HEK293T (cell line): ENCODE measurements at places on chromosomes 7 and 10.

- no peak for DNase-seq
Observed at GRCh38 chr7:136039577-136040345, 62.6 kb upstream of the MTPN start.

DNA sequence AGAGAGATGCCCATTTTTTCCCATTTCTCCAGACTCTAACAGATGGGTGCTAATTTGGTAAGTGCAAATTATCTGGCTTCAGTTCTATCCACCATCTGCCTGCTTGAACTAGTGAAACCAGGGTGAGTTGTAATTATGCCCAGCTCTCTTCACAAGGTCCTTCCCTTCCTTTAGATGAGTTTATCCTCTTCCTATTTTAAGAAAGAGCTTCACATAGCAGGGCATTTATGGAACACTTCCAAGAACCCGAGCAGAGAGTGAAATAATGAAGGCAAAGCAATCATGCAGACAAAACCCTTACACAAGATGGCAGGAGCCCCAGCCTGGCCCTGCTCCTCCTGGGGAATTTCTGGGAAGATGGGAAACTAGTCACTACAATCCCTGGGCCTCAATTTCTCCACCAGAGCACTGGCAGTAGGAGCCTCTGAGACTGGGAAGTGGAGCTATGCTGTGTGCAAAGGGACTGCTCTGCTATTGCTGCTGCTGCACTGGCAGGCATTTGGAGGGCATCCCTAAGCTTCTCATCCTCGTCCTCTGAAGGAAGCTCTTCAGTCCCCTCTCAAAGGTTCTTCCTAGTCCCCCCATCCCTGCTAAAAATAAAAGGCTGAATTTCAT is 33.7 kb upstream of the PLXNA4 start:
- DNase-seq = no peak

GRCh38 chr7:110870926-110871325 is 220.0 kb upstream of the LRRN3 start:
- no peak for DNase-seq

- peak; percentile 51 for DNase-seq
Observed at GRCh38 chr10:135132-135600, at the start of gene ZMYND11. TSS of gene ZMYND11 (plus strand) at chr10:135455. CDS start at chr10:180013, 44,558 bp downstream.

DNA sequence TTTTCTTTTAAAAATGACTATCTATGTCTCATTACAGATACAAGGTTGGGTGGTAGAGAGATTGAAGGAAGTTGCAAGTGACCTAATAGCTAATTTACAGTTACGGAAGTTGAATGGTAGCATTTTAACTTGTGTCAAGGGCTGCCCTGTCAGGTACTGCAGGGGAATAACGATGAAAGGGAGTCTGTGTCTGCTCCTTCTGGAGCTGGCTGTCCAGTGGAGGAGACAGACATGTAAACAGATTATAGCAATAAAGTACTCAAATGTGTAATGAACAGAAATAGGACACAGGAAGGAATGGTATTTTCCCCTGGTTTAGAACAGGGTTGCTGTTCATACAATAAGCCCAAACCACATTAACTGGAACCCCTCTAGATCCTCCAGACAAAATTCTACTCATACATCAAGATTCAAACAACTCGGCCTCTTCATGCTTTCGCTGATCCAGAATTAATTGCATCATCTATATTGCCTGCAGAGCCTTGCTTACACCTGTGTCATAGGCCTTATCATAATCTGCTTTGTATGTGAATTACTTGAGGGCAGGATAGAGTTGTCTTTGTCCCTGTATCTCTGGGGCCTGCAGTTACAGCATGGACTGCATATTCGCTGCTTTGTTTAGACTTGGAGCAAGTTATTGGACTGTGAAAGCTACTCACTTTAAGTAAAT is 42.8 kb downstream of the AUTS2 start:
- DNase-seq = no peak

GRCh38 chr10:17506390-17506789 is 52.0 kb upstream of the ST8SIA6 start:
- DNase-seq = no peak

- no peak for DNase-seq
Observed at GRCh38 chr10:47143072-47143471, 156.9 kb upstream of the GDF10 start.

DNA sequence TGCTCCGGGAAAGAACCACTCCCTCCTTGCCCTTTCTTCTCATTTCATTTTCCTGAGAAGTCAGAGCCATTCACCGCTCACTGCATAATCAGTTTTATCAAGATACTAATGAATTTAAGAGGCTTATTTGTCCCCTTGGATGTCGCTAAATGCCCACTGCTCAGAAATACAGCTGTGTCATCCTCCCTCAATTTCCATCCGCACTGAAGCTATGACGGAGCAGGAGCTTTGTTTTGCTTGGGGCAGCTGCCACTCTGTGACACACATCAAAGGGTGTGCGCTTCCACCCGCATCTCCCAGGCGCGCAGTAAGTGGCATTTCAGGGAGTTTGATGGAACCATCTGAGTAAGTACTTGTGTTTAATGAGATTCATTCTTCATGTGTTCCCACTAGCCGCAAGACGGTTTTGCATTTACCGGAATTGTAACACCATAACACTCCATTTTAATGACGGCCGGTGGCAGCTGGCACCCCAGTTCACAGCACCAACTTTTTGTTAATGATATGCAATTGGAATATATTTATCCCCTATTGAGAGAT is 103.8 kb upstream of the PARD3 start:
- DNase-seq = no peak

DNA sequence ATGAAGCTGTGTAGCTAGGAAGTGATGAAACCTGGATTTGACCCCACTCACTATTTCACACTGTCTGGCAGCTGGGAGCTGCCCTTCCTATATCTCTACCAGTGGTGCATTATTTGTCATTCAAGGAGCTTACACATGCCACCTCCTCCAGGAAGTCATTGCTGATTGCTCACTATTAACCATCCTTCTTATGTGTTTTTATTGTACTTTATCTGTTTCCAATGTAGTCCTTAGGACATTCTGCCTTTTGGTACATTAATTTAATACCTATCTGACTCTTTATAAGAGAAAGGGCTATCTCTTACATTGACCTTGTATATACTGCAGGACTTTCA is 31.0 kb downstream of the HHEX start:
- no peak for DNase-seq

DNA sequence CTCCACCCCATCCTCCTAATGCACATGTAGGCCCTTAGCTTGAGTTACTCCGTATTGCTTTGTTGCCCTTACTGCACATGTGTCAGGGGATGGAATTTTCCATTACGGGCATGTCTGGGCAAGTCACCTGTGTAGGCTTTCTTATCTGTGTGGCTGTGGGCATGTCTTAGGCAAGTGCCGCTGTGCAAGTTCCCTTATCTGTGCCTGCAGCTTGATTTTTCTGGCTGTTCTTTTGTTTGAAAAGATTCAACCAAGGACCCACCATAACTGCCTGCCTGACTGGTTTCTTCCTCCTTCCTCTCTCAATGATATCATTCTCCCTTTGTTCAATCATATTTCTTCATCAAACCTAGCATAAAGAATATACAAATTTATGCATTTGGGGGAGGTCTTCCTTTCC is 88.5 kb downstream of the AKR1D1 start:
- no peak for DNase-seq

GRCh38 chr10:71812016-71812912 is 38.8 kb downstream of the PSAP start:
- peak; percentile 80 for DNase-seq

DNA sequence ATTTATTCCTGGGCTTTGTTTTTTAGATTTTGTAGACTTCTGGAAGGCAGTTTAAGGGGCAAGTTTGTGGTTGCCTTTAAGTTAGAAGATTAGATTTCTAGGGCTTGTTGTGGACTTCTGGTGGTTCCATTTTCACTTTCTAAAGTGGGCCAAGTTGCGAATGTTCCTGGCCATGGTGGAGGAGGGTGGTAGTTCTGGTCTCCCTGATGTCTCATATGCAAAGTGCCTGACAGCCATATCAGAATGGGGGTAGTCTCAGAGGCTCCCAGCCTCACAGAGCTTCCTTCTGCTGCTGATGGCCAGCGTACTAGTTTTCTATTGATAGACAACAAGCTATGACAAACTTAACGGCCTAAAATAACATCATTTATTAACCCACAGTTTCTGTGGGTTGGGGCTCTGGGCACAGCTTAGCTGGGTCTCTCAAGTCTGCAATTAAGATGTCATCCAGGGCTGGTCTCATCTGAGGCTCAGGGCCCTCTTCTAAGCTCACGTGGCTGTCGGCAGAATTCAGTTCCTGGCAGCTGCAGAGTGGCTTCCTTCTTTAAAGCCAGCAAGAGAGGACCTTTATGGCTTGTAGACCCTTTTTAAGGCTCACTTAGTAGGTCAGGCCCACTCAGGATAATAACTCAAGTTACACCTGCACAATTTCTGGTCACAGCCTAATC is 44.8 kb downstream of the BMPER start:
- DNase-seq = no peak

DNA sequence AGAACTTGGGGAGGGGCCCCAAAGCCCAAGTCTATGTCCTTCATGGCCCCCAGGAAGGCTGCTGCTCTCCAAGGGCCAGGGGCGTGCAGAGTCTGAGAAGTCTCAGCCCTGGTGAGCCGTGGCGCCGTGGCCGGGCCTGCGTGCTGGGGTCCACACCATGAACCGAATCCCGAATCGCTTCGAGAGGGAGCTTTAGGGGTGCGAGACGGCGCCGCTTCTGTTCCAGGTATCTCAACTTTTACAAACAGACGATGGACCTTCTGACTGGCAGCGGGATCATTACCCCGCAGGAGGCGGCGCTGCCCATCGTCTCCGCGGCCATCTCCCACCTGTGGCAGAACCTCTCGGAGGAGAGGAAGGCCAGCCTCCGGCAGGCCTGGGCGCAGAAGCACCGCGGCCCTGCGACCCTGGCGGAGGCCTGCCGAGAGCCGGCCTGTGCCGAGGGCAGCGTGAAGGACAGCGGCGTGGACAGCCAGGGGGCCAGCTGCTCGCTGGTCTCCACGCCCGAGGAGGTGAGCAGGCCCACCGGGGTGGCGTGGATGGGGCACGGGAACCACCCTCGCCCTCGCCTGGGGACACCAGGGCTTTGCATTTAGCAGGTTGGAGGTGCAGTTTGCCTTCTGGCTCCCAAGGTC is 12.7 kb downstream of the STRA8 start:
- DNase-seq = no peak

DNA sequence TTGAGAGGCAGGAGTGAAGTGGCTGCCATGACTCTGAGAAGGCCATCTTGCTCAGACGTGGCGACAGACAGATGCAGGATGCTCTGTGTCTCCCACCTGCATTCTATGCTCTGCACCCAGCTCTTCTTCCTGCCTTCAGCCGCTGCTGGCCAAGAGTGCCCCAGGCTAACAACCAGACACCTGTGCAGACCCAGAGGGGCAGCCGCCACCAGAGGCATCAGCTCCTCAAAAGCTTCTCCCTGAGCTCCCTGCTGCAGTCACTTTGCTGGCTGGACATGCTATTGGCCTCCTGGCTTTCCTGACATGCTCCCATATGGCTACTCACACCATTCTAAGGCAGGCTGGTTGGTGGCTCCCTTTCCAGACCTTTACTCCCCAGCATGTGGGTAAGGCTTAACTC is 70.6 kb upstream of the GRB10 start:
- DNase-seq = no peak

GRCh38 chr7:69047151-69047754 is 551.0 kb upstream of the AUTS2 start:
- DNase-seq = no peak

DNA sequence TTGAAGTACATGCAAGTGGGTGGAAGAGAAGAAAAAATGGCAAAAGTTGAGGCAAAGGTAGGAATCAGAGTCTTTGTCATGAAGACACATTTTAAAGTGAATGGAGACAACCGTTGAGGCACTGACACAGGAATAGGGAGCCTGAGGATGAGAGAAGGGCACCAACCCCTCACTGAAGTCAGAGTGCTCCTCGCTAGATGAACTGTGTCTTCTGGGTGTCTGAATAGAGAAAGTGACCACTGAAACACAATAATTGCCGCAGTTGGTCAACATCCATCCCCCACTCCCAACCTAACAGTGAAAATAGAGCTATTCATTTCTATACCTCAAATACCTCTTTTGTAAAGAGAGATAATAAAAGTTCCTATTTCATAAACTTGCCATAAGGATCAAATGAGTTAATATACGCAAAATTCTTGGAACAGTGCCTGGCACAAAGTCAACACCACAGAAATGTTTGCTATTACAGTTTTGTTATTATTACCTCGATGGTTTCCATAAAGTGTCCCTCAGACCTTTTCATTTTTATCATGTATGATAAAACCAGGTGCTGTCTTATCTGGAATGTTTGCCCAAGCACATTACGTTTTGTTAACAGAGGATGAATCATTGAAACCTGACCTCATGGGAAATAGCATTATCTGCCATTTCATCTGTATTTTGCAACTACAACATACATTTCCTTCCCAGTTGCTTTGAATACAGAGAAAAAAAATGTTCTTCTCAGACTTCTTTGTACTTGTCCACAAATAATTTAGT is 61.8 kb upstream of the SP4 start:
- DNase-seq = no peak

- no peak for DNase-seq
Observed at GRCh38 chr7:51126813-51127617, 189.6 kb downstream of the COBL start.

DNA sequence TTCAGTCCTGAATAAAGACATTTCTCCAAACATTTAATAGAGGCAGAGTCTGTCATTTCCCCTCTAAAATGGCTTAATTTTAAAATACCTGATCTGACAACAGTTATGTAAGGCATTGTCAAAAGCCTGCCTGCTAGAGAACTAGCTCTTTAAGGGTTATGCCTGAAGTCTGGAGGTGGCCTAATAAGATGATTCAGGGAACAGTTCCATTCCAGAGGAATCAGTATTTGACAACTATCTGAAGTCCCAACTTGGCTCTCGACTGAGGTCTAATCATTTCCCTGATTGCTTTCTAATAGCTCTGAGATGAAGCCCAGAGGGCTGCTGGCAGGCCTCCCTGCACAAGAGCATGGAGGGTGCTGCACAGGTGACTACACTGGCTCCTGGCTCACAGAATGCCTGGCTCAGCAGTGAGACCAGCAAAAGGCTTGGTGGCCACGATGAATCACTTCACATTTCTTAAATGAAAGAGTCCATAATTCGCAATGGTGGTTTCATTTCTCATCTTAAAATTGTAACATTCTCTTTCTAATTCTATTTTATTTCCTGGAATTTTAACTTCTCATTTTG is 509.6 kb upstream of the POM121L12 start:
- DNase-seq = no peak

DNA sequence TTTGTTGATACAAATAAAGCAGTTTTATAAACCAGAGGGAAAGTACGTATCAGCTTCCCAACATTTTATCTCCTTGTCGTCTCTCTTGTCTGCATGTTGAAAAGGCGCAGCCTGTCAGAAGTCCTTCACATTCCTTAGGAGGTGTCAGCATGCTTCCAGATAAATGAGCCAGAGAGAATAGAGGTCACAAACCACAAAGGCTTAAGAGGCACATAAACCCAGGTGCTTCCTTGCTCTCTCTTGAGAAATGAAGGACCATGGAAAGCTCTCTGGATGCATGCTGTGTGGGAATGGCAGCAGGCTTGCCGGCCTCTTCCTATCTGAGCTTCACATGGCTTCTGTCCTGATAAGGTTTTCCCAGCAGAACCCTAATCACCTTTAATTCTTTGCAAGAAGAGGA is 448.5 kb downstream of the XPNPEP1 start:
- DNase-seq = no peak

DNA sequence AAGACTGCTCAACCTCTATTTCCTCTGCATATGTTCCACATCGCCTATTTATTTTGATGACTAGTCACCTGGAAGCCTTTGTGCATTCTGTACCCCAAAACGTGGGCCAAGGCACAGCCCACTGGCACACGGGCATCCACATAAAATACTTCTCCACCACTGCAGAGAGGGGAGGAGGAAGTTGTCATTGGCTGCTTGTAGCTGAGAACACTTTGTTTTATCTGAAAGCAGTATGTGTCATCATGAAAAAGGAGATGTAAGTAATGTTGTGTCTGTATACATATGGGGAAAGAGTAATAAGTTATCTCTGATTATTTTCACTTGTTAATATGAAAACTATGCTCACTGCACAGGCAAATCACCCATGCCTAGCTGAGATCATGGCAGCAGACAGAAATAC is 48.2 kb upstream of the AMPH start:
- DNase-seq = no peak
